ENCODE measurements at places on chromosomes 16 and 17. TPM values are rescaled to one million over a fixed set of nuclear protein-coding genes. Genes with fewer than 3 reads are reported as not detected.

GRCh38 chr16:6682142-6682811 lies 650.4 kb upstream of the RBFOX1 start:
- no peak for ATAC-seq

DNA sequence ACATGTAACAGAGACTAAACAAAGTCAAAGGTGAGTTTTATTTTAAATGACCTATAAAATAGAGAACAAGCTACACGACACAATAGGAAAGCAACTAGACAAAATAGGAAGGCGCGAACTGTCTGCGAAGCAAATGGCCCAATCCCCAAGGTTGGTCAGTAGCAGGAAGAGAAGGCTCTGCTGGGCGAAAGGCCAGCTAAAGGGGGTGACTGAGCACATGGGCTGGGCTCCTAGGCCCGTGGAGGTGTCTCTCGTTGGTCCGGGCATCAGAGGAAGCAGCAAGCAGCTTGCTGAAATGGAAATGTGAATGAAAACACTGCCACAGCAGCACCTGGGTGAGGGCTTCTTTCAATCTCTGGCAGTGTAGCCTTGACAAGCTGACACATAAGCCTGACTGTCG lies 129.4 kb downstream of the ZNF778 start:
- no peak for ATAC-seq

DNA sequence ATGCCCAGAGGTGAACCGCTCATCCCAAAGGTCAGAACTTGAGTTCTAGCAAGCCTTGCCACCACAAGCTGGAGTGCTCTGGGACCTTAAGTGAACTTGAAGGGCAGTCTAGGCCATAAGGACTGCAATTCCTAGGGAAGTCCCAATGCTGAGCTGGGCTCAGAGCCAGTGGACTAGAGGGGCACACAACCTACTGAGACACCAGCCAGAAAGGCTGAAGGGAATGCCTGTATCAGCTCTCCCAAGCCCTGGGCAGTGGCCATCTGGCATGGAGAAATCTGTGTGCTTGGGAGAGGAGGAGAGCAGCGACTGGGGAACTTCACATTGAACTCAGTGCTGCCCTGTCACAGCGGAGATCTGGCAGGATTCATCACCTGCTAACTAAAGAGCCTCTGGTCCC lies 201.3 kb downstream of the CEP112 start:
- no peak for ATAC-seq

DNA sequence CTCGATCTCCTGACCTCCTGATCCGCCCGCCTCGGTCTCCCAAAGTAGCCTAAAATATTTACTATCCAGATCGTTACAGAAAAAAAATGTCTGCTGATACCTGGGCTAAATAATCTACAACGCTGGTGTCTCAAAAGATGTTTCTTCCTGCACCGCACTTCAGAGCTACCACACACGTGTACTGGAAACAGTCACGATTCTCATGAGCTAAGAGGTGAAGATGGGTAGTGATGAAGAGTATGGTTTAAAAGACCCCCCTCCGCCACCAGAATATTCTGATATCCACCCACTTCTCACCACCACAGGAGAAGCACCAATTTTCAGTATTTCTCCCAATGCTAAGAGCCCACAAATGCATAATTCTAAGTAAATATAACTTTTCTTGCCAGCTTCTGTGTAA lies 50.2 kb downstream of the SMG6 start:
- ATAC-seq, result no peak

The TEKT5 gene
- not detected for total RNA-seq

Data from esophagus mucosa (tissue), 1 donor.